Activated B cell treated with CpG ODN at 0.5 μM for 24 hours (primary cell): ENCODE measurements at places on chromosomes 3 and 15. TPM values are rescaled to one million over a fixed set of nuclear protein-coding genes. Genes with fewer than 3 reads are reported as not detected.

Gene MOBP
- 0.13 TPM in 1 of 2 replicates, not detected in the other for total RNA-seq

DNA sequence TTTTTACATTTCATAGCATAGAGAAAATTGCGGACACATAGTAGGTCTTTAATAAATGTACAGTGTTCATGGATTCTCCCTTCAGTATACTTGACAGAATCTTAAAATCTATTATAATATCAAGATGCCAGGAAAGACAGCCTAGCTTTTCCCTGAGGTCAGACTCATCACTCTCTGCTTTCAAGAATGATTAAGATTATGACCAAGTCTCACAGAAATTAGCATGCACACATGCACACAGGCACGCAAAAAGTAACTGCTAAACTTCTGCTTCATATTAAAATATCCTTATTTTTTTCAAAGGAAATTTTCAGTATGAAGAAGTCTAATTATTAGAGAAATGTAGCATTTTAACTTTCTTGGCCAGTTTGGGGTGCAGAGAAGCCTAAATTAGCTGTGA, 493.8 kb upstream of the NECTIN3 start:
- H3K4me3 ChIP-seq: no peak overlapping the region
- no peak for DNase-seq
- no peaks in the 10 kb centered on the region for H3K4me1 ChIP-seq
- H3K27ac ChIP-seq: no peak overlapping the region
- no peaks in the 10 kb centered on the region for H3K36me3 ChIP-seq

GRCh38 chr15:67396114-67396513, 124.8 kb upstream of the C15orf61 start:
- no peaks in the 10 kb centered on the region for H3K36me3 ChIP-seq
- H3K27me3 ChIP-seq: peaks cover 14% of the 10 kb centered on the region
- H3K27ac ChIP-seq: no peak overlapping the region
- H3K4me1 ChIP-seq: no peaks in the 10 kb centered on the region
- no peak for DNase-seq

DNA sequence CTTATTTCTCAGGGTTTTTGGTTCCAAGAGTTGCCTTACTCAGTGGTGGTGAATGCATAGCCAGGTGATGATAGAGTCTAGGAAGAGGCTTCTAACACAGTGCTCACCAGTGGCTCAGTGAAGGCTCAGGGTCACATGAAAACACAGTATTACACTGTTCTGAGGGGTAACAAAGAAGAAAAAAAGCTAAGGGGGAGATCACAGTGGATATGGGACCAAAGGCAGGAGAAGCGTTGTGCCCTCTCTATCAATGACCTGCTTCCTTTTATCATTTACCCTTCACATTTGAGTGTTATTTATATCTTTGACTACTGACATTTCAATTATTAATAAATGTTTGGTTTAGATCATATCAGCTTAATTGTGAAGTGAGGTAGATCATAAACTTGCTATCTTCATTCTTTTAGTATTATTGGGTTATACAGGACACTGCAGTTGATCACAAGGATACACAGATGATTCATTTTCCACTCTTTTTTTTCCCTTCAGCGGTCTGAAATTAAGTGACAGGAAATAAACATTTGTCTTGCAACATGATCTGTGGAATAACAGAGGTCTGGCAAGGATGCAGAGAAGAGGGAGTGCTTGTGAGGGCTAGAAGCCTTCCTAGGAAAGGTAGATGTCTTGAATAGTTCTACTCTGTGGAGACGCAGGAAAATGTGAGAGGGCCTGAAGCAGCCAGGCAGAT, 171.7 kb downstream of the C3orf38 start:
- DNase-seq: no peak
- no peak overlapping the region for H3K27ac ChIP-seq
- H3K4me1 ChIP-seq: no peaks in the 10 kb centered on the region
- no peak overlapping the region for H3K4me3 ChIP-seq

DNA sequence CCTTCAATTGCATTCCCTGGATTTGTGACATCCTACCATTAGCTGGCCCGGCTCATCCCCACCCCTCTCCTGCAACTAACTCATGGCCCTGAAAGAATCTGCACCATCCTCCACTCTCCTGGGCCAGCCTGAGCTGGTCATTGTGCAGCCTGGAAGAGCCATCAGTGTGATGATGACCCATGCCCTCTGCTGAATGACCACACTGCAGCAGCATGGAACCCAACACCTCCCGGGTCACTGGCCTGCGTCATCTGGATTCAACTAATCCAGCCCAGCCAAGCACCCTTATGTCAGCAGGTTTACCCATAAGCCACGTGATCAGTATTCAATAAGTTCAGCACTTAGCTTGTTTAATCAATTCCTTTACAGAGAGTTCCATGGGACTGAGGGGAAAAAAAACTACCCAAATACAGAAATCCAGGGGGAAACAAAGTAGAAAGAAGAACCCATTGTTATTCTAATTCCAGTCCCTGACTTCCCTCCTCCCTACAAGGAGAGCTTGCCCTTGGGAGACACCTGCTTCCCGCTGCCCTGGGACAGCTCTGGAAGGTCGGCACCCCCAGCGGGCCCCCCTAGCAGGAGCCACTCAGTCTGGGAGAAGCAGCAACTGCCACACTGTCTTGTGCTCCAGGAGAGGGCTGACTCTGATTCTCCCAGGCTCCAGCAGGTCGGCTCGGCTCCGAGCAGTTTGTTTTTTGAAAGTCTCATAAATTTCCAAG, 309.1 kb upstream of the TLE3 start:
- no peaks in the 10 kb centered on the region for H3K4me1 ChIP-seq
- no peaks in the 10 kb centered on the region for H3K36me3 ChIP-seq
- H3K27ac ChIP-seq: no peak overlapping the region
- no peak overlapping the region for H3K4me3 ChIP-seq

DNA sequence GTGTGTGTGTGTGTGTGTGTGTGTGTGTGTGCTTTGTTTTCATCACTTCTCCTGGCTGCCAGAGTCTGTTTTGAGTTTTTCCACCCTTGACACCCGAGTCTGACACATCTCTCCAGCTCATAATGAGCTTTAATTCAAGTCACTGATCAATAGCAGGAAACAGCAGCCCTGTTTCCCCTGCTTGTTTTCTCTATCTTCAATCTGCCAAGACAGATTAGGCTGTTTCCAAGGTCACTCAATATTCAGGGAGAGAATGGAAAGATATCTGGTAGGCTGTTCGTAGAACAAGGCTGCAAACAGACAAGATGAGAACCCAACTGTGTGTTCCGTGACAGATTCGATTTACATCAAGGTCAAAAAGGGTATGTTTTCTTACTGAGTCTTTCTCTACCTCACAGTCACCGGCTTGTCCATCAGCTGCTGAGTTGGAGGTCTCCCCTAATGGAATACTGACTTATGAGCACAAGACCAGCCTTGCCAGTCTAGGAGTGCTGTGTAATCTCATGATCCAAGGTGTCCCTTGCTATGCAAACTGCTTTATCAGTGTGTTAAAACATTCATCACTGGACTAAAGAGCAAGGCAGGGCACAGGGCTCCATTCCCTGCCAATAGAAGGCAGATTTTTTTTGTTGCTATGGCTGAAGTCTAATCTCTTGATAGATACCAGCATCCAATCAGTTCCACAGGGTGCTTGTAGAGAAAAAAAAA, 187.9 kb upstream of the LMCD1 start:
- no peak overlapping the region for H3K27ac ChIP-seq
- no peak overlapping the region for H3K4me3 ChIP-seq
- H3K36me3 ChIP-seq: no peaks in the 10 kb centered on the region

Gene STAC
- 0.09 TPM in 1 of 2 replicates, not detected in the other for total RNA-seq

GRCh38 chr3:184766555-184767261, 45.3 kb upstream of the VPS8 start:
- no peaks in the 10 kb centered on the region for H3K36me3 ChIP-seq
- peak overlapping the region; percentile 49 for H3K4me3 ChIP-seq
- H3K27me3 ChIP-seq: no peaks in the 10 kb centered on the region
- peaks cover 26% of the 10 kb centered on the region for H3K4me1 ChIP-seq

Gene KCNAB1
- not detected in 2 replicates for total RNA-seq

GRCh38 chr3:38454178-38454883, 641 bp downstream of the ACVR2B start:
- no peak for DNase-seq
- H3K4me1 ChIP-seq: peaks cover 14% of the 10 kb centered on the region
- peaks cover 2% of the 10 kb centered on the region for H3K36me3 ChIP-seq

GRCh38 chr3:14157951-14158350, 20.4 kb downstream of the XPC start:
- H3K4me1 ChIP-seq: no peaks in the 10 kb centered on the region
- H3K4me3 ChIP-seq: no peak overlapping the region
- no peak overlapping the region for H3K27ac ChIP-seq
- H3K27me3 ChIP-seq: no peaks in the 10 kb centered on the region
- DNase-seq: no peak

DNA sequence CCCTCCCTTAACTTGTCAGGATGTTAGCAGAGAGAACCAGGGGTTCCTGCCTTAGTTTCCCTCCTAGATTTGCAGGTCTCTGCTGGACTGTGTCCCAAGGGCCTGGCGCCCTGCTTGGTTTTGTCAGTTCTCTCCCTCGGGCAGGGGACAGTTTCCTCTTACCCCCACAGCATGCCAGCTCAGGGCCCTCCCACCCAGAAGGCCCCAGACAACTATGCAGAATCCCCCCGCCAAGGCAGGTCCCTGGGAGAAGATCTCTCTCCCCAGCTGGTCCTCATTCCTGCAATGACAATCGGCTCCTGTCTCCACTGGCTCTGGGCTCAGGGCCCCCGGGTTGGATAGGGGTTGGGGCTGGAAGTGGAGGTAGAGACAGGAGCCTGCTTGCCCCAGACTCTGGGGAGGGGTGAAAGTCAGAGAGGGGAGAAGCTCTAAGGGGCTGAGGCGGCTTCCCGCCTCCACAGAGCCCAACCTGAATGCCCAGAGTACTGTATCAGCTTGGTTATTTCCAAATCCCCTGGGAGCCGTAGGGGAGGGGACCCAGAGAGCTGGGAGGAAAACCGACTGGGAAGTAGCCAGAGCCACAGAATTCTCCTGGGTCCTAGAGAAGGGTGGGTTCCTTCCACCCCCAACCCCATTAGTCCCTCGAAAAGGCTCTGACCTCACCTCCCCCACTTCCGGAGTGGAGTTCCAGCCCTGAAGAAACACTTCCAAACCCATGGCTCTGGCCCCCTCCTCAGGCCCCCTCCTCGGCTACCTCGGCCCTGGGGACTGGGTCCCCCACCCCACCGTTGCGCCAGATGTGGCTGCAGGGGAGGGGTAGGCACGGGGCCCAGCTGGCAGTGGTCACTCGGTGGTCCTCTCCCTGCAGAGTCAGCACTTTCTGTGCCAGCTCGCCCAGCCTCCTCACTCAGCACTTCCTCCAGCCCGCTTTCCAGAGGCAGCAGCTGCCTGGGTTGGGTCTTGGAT, 3.8 kb upstream of the LOXL1 start:
- no peak overlapping the region for H3K27ac ChIP-seq
- no peak overlapping the region for H3K4me3 ChIP-seq
- DNase-seq: no peak
- peaks cover 3% of the 10 kb centered on the region for H3K36me3 ChIP-seq
- H3K27me3 ChIP-seq: peaks cover 5% of the 10 kb centered on the region
- peaks cover 13% of the 10 kb centered on the region for H3K4me1 ChIP-seq

Gene CHRD
- total RNA-seq: not detected in 2 replicates

DNA sequence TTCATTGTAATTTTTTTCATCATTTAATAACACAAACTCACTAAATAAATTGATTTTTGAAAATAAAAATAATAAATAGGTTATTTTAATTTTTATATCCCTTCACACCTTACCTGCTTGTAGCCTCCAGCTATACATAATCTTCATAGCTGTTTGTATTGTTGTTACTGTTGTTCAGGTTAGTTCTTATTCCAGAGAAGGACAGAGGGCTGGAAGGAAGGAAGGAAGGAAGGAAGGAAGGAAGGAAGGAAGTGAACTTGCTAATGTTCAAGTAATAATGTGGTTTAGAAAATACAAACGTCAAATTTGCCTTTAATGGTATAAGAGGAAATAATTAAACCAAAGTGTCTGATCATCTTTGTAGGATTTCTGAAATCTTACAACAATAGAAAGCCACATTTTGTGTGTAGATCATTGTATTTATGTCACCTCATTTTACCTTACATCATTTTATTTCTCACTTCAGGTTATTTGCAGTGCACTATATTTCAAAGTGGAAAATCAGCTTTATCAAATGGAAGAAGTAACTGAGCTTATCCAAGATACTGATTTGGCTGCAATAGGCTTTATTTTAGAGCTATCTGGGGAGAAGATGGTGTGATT, 660.0 kb upstream of the CCDC54 start:
- H3K27me3 ChIP-seq: no peaks in the 10 kb centered on the region
- H3K36me3 ChIP-seq: no peaks in the 10 kb centered on the region
- no peaks in the 10 kb centered on the region for H3K4me1 ChIP-seq
- no peak overlapping the region for H3K4me3 ChIP-seq

GRCh38 chr3:38327335-38328009, 19.1 kb upstream of the XYLB start:
- H3K4me1 ChIP-seq: no peaks in the 10 kb centered on the region
- H3K36me3 ChIP-seq: no peaks in the 10 kb centered on the region
- no peak for DNase-seq
- H3K4me3 ChIP-seq: no peak overlapping the region
- no peak overlapping the region for H3K27ac ChIP-seq

GRCh38 chr3:49600781-49601180, 46.5 kb downstream of the BSN start:
- peaks cover 3% of the 10 kb centered on the region for H3K27me3 ChIP-seq
- no peaks in the 10 kb centered on the region for H3K36me3 ChIP-seq
- DNase-seq: no peak

Gene ATP13A4
- 3.4 TPM in 2 replicates for total RNA-seq

DNA sequence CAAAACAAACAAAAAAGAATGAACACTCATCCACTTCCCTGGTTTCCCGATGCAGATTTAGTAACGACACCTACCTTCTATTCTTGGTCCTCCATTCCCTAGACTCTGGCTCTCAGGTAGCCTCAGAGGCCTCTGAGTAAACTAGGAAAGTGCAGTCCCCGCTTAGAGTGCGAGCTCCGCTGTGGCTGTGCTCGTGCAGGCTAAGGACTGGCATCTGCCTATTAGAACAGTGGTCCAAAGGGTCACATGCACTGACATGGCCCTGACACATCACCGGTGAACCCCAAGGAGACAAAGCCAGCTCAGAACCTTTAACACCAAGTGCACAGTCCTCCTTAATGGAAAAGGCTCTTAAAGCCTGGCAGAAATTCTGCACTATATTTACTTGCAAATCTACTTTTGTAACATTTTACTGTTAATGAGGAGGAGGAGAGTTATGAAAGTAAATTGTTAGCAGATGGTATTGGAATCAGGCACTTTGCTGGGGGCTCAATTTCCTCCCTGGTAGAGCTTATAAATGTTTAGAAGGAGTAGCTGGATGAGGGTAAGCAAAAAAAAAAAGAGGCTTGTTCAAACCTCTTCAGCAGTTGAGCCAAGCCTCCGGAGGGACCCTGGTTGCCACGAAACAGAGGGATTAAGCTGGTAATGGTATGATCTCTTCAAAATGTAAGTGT, 31.1 kb downstream of the VGLL4 start:
- peaks cover 4% of the 10 kb centered on the region for H3K36me3 ChIP-seq
- DNase-seq: no peak
- no peak overlapping the region for H3K4me3 ChIP-seq

GRCh38 chr3:112817797-112818196, 28.9 kb downstream of the CD200R1L start:
- no peak for DNase-seq
- peak overlapping the region; percentile 57 for H3K27ac ChIP-seq
- H3K4me1 ChIP-seq: peaks cover 54% of the 10 kb centered on the region

Gene NANOGP8
- 0.47 TPM in 1 of 2 replicates, not detected in the other for total RNA-seq
